Trophoblast cell (in vitro differentiated cells and primary cell): ENCODE measurements at places on chromosomes 12 and 14.

DNA sequence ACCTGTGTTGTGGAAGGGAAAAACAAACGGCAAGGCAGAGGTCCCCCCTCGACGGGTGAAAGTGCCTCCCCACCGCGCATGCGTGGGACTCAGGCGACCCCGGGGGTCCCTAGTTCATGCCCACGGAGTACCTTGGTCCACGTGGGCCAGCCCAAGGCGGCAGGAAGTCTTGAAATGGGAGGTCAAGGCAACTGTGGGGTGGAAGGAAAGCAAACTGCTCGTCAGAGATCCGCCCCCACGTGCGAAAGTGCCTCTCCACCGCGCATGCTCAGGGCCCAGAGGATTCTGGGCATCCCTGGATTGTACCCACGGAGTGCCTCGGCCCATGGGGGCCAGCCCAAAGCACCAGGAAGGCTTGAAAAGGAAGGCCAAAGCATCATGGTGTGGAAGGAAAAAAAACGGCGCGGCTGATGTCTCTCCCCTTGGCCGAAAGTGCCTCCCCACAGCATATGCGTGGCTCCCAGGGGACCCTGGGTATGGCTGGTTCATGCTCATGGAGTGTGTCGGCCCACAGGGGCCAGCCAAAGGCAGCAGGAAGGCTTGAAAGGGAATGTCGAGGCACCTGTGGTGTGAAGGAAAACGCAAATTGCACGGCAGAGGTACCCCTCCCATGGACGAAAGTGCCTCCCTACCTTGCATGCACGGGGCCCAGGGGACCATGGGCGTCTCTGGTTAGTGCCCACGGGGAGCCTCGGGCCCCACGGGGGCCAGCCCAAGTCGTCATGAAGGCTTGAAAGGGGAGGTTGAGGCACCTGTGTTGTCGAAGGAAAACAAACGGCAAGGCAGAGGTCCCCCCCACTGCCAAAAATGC, 369.7 kb downstream of the ALG10 start:
- no peak for DNase-seq

- DNase-seq: no peak
These were observed 260.6 kb upstream of the GARIN6 start for GRCh38 chr12:99386907-99387306.

DNA sequence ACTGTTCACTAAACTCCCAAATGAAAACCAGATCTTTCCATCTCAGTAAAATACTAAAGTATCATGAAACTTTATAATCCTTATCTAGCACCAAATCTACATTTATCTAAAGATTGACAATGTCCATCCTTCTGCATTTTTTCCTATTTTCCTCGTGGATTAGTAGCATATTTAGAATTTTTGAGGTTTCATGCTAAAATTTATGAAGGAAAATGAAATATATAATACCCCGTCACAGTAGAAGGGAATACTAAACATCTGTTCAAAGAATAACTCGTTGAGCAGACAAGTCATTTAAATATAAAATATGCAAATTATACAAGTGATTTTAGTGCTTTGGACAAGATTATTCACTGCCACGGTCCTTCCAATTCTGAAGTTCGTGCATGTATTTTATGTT, 122.7 kb upstream of the SLCO1C1 start:
- no peak for DNase-seq

DNA sequence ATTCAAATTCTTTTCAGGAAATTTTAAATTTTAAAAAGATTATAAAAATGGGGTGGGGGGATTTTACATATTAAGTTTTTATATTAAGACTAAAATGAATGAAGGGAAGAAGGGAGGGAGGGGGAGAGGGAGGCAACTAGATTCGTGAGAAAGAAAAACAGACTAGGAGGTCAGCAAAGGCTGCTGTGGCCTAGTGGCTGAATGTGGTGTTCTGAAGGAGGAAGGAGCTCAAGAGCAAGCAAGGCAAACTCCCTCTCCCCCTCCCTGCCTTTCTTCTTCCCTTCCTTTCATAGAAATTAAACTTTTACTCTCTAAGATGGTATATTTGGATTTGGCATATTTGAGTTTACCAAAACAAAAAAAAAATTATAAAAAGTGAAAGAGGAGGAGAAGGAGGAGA, 18.1 kb downstream of the DYRK2 start:
- no peak for DNase-seq

DNA sequence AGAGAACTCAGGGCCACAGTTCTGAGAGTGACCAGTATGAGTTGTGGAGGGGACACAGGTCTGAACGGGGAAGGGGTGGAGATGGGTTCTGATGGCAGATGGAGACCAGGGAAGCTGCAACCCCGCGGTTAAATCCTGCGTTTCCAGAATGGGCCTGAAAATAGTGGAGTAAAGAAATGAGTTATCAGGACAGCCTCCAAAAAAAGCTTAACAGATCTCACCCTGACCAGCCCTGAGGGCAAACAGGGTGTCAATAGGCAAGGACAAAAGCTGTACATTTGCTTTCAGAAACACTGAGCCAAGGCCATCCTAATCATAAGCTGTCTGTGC, 555 bp upstream of the RTN1 start:
- no peak for DNase-seq

DNA sequence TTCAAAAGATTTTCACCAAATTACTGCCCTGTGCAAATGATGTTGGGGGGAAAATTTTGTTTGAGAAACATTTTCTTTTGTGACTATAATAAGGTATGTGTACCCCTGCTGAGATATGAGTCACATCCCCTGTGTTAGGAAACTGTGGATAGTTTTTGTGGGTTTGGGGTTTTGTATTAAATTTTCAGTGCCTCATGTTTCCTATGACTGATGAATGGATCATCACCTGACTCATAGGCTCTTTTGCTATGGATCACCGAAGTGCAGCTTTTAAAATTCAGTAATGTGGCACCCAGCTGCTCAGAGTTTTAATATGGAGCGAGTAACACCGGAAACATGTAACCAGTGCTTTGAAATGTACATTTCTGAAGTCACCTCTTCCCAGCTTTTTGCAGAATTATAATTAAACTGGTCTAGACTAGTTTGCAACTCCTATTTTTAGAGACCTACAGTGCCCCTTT, 167.4 kb upstream of the HMGA2 start:
- no peak for DNase-seq

- no peak for DNase-seq
These were observed 16.3 kb downstream of the MARK3 start for GRCh38 chr14:103401223-103402214.

GRCh38 chr14:34482463-34482862, 20.4 kb upstream of the SPTSSA start:
- DNase-seq: peak; percentile 55
